AG04449 (cell line): ENCODE measurements at places on chromosomes 11 and 22.

DNA sequence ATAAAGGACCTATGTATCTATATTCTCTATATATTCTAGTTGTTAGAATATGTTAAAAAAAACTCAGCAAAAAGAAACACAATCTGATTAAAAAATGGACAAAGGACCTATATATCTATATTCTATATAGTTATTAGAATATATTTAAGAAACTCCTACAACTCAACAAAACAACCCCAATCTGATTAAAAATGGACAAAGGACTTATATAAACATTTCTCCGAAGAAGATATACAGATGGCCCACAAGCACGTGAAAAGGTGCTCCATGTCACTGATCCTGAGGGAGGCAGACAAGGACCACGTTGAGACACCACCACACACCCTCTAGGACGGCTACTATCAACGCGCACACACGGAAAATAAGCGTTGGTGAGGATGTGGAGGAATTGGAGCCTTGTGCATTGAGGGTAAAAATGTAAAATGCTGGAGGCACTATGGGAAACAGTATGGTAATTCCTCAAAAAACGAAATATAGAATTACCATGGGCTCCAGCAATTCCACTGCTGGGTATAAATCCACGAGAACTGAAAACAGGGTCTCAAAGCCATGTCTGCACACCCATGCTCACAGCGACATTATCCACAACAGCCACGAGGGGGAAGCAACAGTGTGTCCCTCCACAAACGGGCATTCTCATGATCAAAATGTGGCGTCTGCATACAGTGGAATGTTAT is 22.7 kb downstream of the YPEL1 start:
- DNase-seq: no peak

GRCh38 chr22:49760630-49761571 is 66.8 kb downstream of the BRD1 start:
- DNase-seq: no peak

DNA sequence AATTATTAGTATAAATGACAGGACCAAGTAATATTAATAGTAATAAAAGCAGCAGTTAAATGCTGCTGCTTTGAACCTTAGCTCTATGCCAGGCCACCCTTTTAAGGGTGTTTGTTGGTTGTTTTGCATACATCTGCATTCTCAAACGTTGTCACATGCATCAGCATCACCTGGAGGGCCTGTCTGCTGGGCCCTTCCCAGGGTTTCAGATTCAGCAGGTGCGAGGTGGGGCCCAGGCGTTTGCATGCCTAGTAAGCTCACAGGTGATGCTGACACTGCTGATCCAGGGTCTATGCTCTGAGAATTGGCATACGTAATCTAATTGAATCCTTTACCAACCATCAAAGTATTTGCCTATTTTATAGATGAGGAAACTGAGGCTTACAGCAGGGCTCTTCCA is 246.5 kb downstream of the CADM1 start:
- DNase-seq: no peak

DNA sequence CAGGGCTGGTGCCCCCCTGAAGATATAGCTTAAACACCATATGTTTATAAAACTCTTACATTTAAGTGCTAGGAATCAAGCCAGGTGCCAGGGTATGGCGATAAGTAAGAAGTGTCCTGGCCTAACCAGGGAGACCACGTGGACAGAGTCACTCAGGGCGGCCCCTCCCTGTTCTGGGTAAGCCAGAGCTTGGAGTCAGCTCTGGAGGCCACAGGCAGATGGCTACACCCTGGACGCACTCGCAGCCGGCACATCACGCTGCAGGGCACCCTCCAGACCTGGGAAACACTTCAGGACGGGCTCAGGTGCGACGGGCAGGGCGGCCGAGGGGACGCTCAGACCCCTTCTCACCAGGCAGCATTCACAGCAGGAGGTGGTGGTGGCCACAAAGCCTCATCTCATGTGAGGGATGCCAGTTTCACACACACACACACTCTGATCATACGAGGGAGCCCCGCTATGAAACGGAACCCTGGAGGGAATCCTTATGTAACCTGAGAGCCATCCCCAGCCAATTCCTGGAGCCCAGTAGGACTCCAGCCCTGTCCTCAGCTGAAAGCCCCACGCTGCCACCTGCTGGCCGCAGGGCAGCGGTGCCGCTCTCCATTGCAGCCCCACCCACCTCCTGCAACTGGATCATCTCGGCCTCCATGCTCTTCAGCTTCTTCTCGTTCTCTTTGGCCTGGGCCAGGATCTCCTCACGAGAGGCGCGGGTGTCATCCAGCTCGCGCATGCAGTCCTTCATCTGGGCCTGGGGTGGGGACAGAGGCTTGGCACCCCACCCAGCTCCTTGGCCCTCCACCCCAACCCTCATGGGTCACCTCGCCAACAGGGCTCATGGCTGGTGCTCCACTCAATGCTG is 33.4 kb downstream of the APOL1 start:
- no peak for DNase-seq

- DNase-seq: no peak
These were observed 2.6 kb upstream of the GNAZ start for GRCh38 chr22:23067691-23068090.

GRCh38 chr11:85752201-85752889 is 58.6 kb downstream of the SYTL2 start:
- DNase-seq: no peak

DNA sequence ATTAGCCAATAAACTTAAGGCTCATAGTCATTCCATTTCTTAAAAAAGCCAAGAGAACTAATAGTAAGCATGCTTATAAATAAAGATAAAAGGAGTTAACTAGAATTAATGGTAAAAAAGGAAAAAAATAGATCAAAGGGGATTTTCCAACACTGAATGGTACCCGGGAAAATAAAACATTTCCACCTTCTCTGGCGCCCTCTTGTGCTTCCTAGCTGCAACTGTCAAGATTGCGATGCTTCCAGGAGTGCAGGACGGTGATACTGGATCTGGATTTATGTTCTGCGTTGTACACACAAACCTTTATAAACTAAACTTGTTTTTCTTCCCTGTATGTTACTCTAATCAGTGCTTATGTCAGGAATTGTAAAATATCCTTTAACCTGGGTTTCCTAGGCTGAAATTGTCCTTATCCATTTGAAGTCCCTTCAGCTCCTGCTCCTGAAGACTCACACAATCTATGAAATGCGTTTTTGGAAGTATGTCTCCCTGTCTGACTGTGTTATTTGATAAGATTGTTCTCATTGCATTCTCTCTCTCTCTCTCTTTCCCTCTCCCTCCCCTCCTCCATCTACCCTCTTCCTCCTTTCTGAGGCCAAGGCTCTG is 9.6 kb upstream of the HTATIP2 start:
- no peak for DNase-seq

DNA sequence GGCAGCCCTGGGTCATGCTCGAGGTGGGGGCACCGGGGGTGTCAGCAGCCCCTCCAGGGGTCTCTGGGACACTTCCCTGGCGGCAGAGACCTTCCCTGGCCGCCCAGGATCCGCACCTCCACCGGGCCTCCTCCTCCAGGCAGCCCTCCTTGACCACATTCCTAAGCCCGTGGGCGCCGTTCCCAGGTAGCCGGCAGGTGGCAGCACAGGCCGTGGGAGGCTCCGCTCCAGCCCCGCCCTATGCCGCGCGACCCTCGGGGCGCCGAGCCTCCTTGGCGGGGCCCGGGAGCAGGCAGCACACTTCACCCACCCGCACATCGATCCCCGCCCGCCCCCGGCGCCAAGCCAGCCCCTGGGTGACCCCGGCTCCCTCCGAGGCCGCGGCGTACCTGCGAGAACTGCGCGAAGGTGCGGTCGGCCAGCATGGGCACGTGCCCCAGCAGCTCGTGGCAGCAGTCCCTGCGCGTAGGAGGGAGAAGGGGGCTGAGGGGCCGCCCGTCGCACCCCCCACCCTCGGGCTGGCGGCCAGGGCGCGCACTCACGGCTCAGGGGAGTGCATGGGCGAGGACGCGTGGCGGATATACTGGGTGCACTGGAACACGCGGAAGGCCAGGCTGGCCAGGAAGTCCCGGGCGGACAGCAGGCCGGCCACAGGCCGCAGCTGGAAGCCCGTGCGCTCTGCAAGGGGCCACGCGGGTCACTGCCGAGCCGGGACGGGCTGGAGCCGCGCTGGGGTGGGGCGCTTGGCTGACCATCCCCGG is 5.3 kb upstream of the INS start:
- no peak for DNase-seq

DNA sequence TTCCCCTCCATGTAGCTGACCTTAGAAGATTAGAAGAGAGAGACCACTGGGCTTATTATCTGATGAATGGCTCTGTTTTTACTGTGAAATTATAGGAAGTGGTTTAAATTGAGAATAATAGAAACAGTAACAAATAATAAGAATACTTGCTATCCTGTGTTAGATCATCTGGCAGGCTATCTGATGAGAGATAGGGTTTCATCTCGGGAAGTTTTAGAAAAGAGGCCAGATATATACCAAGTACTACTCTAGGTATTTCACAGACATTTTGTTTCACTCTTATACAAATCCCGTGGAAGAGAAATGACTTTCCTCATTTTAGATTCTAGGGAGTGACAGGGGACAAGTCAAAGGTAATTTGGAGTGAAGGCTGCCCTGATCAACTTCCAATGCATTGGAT is 198.4 kb downstream of the MAML2 start:
- no peak for DNase-seq
